ENCODE measurements at places on chromosomes 1 and 21. TPM values are rescaled to one million over a fixed set of nuclear protein-coding genes. Genes with fewer than 3 reads are reported as not detected.

- DNase-seq, result no peak
- H3K27me3 ChIP-seq, result no peaks in the 10 kb centered on the region
- H3K27ac ChIP-seq, result no peak overlapping the region
- H3K36me3 ChIP-seq, result no peaks in the 10 kb centered on the region
- H3K4me1 ChIP-seq, result peaks cover 6% of the 10 kb centered on the region
- H3K4me3 ChIP-seq, result no peak overlapping the region
These were observed 9.8 kb downstream of the PEX14 start for GRCh38 chr1:10484521-10484920.

- no peak overlapping the region for H3K27ac ChIP-seq
- DNase-seq, result no peak
- H3K27me3 ChIP-seq, result no peaks in the 10 kb centered on the region
- no peaks in the 10 kb centered on the region for H3K36me3 ChIP-seq
These were observed 23.0 kb downstream of the GART start for GRCh38 chr21:33518899-33519298.

GRCh38 chr1:240768979-240769378 is 157.0 kb upstream of the GREM2 start:
- H3K4me3 ChIP-seq, result no peak overlapping the region
- no peaks in the 10 kb centered on the region for H3K36me3 ChIP-seq
- H3K4me1 ChIP-seq, result no peaks in the 10 kb centered on the region
- no peaks in the 10 kb centered on the region for H3K27me3 ChIP-seq
- no peak overlapping the region for H3K27ac ChIP-seq

Gene CD58
- 16.1 TPM for total RNA-seq

GRCh38 chr1:6300342-6301048 is 39.6 kb upstream of the GPR153 start:
- peak; percentile 84 for DNase-seq
- H3K27ac ChIP-seq, result peak overlapping the region; percentile 22
- H3K27me3 ChIP-seq, result no peaks in the 10 kb centered on the region
- H3K4me1 ChIP-seq, result no peaks in the 10 kb centered on the region
- no peak overlapping the region for H3K4me3 ChIP-seq
- no peaks in the 10 kb centered on the region for H3K36me3 ChIP-seq

DNA sequence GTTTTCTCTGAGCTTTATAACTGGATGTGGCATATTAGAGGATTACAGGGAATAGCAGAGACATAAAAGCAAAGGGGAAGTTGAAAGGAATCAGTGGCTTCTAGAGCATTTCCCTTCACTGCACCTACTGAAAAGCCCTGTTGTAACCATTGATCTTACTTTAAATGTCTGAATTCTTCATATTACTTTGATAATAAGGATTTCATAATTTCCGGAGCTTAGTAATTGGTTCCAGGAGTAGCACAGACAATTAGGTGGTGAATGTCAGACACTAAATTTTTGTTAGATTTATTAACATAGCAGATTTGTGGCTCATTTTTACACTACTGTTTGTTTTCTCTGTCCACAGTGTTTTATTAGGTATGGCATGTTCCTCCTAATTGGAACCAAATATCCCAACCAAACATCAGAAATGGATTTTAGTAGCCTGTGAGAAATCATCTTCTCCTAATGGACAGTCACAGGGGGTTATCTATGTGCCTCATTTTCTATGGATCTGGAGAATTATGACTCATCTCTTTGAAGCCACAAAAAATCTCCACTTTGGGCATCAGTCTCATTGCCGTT is 100.5 kb downstream of the GIPC2 start:
- no peak for DNase-seq
- H3K27me3 ChIP-seq, result no peaks in the 10 kb centered on the region
- H3K4me1 ChIP-seq, result no peaks in the 10 kb centered on the region
- H3K27ac ChIP-seq, result no peak overlapping the region

DNA sequence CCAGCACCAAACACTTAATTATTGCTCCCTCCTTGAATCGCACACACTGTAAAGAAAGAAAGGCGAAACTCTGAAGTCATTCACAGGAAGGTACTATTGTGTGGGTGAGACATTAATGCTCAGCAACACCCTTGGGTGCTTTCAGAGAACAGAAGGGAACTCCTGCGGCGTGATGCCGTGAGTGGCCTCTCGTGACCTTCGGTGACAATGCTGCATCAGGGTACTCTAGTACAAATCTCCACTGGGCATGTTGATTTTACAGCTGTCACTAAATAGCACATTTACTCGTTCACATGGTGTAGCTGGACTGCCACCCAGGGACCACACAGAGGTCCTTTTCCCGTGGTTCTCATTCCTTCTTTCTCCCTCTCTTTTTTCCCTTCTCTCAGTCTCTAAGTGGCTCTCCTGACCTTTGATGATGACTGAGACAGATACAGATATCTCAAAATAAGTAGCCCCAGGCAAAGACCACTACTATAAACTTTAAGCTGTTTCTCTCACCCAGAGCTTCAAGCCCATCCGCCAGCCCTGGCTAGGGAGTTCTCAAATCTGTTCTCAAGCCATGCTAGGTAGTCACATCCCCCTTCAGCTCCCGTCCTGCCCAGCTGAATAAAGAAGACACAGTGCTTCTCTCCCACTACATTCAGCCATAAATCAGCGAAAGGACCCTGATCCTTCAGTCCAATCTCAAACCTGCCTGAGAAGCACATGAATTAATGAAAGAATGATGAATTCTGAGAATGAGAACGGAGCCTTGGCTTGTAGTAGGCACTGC is 223.4 kb upstream of the FMN2 start:
- H3K27me3 ChIP-seq, result no peaks in the 10 kb centered on the region
- DNase-seq, result no peak
- H3K27ac ChIP-seq, result no peak overlapping the region

DNA sequence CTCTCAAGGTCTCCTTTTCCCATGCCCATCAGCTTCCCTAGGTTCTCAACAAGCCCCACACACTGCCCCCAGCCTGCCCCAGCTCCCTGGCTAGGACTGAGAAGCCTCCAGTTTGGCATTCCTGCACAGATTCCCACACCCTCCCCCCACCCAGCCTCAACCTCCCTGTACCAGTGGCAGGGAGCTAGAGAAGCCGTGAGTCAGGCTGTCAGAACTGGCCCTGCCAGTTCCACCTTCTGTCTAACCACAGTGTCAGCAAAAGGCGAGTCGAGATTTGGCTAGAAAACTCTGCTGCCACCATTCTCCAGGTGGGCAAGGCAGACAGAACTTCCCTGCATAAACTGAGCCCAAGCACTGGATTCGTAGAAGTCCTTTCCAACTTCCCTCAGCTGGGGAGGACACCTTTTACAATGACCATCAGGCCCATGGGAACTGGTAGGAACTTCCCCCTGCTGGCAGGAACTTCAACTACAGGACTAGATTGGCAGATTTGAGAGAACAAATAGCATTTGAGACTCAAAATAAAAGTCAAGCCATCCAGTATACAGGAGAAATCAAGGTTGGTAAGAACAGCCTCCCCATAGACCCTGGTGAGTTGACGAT is 31.0 kb downstream of the TNNT2 start:
- H3K4me3 ChIP-seq, result no peak overlapping the region
- H3K4me1 ChIP-seq, result no peaks in the 10 kb centered on the region
- H3K27me3 ChIP-seq, result no peaks in the 10 kb centered on the region
- DNase-seq, result peak; percentile 65

- no peak overlapping the region for H3K27ac ChIP-seq
- H3K4me3 ChIP-seq, result no peak overlapping the region
- H3K27me3 ChIP-seq, result no peaks in the 10 kb centered on the region
- H3K36me3 ChIP-seq, result peaks cover 10% of the 10 kb centered on the region
- no peak for DNase-seq
- no peaks in the 10 kb centered on the region for H3K4me1 ChIP-seq
These were observed 17.2 kb downstream of the TADA1 start for GRCh38 chr1:166858726-166859419.

Gene FMO2
- 1.3 TPM for total RNA-seq

Gene OR2AK2
- total RNA-seq, result not detected

- DNase-seq, result no peak
- H3K4me1 ChIP-seq, result peaks cover 4% of the 10 kb centered on the region
- H3K4me3 ChIP-seq, result no peak overlapping the region
- H3K27me3 ChIP-seq, result no peaks in the 10 kb centered on the region
- H3K36me3 ChIP-seq, result no peaks in the 10 kb centered on the region
- H3K27ac ChIP-seq, result no peak overlapping the region
These were observed 40.2 kb downstream of the APP start for GRCh38 chr21:26130249-26130881.

DNA sequence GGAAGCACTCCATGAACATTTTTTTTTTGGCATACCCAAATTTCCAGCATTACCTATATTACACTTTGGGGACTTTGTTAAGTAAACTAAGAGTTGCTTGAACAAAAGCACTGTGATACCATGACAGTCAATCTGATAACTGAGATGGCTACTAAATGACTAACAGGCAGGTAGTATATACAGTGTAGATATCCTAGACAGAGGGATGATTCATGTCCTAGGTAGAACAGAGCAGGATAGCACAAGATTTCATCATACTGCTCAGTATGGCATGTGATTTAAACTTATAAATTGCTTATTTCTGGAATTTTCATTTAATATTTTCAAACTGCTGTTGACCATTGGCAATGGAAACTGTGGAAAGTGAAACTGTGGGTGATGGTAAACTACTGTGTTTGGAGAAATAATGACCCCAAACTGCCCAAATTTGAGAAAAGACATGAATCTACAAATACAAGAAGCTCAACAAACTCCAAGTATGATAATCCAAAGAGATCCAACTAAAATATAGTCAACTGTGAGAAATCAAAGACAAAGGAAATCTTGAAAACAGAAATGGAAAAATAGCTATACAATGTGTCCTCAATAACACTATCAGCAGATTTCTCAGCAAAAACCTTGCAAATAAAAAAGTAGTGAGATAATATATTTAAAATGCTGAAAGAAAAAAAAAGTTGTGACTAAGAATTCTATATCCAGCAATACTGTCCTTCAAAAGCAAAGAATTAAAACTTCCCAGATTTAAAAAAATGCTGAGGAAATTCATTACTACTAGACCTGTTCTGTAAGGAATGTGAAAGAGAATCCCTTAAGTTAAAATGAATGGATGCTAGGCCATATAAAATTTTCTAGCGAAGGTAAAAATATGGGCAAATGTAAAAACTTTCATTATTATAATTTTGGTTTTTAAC is 410.4 kb downstream of the DUSP10 start:
- no peaks in the 10 kb centered on the region for H3K36me3 ChIP-seq
- H3K4me3 ChIP-seq, result no peak overlapping the region
- no peaks in the 10 kb centered on the region for H3K27me3 ChIP-seq
- no peak for DNase-seq
- H3K27ac ChIP-seq, result no peak overlapping the region
- no peaks in the 10 kb centered on the region for H3K4me1 ChIP-seq

Gene BTBD8
- 4.1 TPM for total RNA-seq

DNA sequence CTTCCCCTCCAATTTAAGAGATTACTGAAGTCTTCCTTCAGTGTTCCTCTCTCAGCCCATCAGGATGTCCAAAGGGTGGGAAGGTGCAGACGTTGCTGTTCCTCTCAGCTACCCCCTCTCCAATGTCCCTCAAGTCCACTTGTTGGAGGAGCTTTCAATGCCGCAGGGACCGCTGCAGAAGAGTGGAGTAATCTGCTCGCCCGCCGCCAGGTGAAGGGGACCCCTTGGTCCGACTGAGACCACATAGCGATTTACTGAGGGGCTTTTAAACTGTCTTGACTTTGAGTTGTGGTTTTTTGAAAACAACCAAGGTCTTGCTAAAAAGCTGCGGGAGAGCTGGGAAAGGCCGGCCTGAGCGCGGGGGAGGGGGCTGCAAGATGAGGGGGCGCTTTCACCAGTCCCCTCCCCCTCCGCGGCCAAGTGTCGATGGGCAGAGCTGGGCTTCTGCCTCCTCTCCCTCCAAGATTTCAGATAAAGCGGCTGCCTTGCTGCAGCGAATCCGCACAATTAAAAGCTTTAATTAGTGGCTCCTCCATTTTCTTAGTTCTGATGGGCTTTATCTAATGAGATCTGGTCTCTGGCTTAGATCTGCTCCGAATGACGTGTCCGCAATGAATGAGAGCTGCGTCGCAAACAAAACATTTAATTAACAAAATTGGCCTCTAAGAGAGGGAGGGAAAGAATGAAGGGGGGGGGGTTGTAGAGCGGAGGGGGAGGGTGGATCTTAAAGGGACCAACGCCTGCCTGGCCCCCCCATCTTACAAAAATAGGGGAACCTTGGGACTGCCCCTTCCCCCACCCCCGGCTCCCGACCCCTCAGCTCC is 5.9 kb downstream of the LMO4 start:
- peak; percentile 39 for DNase-seq
- peaks cover 15% of the 10 kb centered on the region for H3K4me1 ChIP-seq
- peak overlapping the region; percentile 47 for H3K4me3 ChIP-seq

- H3K36me3 ChIP-seq, result no peaks in the 10 kb centered on the region
- H3K4me1 ChIP-seq, result peaks cover 7% of the 10 kb centered on the region
- peaks cover 22% of the 10 kb centered on the region for H3K27me3 ChIP-seq
- DNase-seq, result no peak
These were observed at the start of gene PROX1 for GRCh38 chr1:213987927-213988506. Gene PROX1 (plus strand): TSS chr1:213987973. CDS start chr1:213996536, 8,563 bp downstream.

- H3K27me3 ChIP-seq, result no peaks in the 10 kb centered on the region
- no peaks in the 10 kb centered on the region for H3K36me3 ChIP-seq
- H3K4me1 ChIP-seq, result no peaks in the 10 kb centered on the region
- no peak for DNase-seq
- no peak overlapping the region for H3K27ac ChIP-seq
These were observed 42.4 kb downstream of the CASQ2 start for GRCh38 chr1:115726161-115726560.

DNA sequence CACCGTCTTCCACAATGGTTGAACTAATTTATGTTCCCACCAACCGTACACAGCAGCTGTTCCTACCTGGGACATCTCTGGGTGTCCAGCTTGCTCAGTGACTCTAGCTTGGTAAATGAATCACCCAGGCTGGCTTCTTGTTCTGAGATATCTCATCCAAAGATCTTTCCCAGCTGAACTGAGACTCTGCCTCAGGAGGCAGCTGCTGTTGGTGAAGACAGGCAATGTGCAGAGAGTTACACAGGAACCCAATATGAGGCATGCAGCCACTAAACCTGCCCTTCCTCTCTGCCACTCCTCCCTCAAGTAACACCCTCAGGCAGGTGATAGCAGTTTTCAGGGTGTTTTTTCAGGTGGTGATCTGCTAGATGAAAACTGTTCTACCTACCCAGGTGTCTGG is 14.0 kb upstream of the FOXO6 start:
- H3K4me1 ChIP-seq, result no peaks in the 10 kb centered on the region
- H3K36me3 ChIP-seq, result no peaks in the 10 kb centered on the region
- no peaks in the 10 kb centered on the region for H3K27me3 ChIP-seq
- H3K27ac ChIP-seq, result no peak overlapping the region

Gene NAV1
- total RNA-seq, result 24.1 TPM

- H3K4me1 ChIP-seq, result no peaks in the 10 kb centered on the region
- H3K27ac ChIP-seq, result peak overlapping the region; percentile 51
- H3K36me3 ChIP-seq, result no peaks in the 10 kb centered on the region
- H3K4me3 ChIP-seq, result no peak overlapping the region
- DNase-seq, result no peak
These were observed 122.8 kb upstream of the IVNS1ABP start for GRCh38 chr1:185439727-185440415.

DNA sequence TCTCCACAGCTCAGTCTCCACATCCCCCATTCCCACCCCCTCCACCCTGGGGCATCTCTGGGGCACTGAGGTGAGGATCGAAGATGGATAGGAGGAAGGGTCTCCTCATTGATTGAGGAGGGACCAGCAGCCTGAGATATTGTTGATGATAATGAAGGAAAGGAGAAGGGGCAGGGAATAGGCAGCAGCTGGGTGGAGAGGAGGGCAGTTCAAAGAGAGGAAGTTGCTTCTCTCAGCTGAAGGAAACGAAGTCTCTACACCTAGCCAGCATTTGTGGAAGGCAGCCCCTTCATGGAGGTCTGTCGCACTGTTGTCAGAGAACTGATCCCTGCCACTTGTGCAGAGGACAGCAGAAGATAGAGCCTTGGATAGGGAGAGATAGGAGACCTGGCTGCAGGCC is 5.7 kb downstream of the KNCN start:
- H3K27me3 ChIP-seq, result peaks cover 10% of the 10 kb centered on the region
- no peaks in the 10 kb centered on the region for H3K36me3 ChIP-seq
- H3K4me1 ChIP-seq, result no peaks in the 10 kb centered on the region
- no peak overlapping the region for H3K4me3 ChIP-seq
- no peak overlapping the region for H3K27ac ChIP-seq
- DNase-seq, result no peak
